Forelimb muscle (tissue), 1 donor: ENCODE measurements at places on chromosomes 3 and 15.

GRCh38 chr15:78351539-78351938 is 11.4 kb downstream of the CRABP1 start:
- no peak for DNase-seq

GRCh38 chr15:41852736-41853590 is 14.3 kb downstream of the PLA2G4B start:
- no peak for DNase-seq

DNA sequence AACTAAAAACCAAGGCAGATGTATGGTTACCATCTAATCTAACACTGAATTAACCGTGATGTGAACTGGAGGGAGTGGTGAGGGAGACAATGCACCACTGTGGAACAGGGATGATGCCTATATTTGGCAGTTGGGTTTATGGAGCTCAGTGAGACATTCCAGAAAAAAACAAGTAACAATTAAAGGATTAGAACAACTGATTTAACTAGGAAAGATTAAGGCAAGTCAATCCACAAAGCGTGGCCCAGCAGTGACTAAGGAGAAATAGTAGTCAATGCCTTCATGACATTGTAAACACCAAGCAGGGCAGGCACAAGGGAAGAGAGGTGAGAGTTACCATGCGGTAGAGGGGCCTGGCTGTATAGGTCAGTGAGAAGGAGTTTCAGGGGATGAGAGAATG is 38.1 kb downstream of the CHAC1 start:
- no peak for DNase-seq

DNA sequence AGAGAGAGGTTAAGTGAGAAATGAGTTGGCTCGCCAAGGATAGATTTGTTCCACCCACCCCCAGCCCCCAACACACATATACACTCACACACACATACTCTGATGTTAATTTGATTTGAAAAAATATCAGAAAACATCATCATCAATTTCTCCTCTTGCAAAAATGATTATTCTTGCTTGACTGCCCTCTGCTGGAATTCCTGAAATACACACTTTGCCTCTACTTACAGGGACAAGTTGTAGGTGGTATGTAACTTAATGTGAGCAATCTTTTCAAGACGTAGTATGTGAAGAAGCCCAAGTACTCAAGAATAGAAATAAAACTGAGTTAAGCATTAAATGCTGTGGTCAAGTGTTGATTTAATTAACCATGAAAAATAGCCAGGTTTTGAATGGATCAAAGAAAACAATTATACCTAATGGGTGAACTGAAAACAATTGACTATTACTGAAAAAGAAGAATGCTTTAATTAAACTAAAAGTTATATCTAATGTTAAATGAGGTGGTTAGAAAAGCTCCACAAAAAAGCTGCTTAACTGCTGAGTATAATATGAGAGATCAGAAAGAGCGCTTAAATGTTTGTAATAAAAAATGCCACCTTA is 46.6 kb upstream of the MDFIC2 start:
- DNase-seq: peak; percentile 28

GRCh38 chr3:100600181-100601042 is 9.0 kb upstream of the ADGRG7 start:
- DNase-seq: no peak
